Stimulated activated CD4-positive, alpha-beta T cell treated with anti-CD3 and anti-CD28 coated beads, Interleukin-4, amount 100 ng/mL, for 1 hour (primary cell): ENCODE measurements at places on chromosomes 7 and 10.

GRCh38 chr10:77328272-77328816, 309.3 kb downstream of the KCNMA1 start:
- no peak for DNase-seq

DNA sequence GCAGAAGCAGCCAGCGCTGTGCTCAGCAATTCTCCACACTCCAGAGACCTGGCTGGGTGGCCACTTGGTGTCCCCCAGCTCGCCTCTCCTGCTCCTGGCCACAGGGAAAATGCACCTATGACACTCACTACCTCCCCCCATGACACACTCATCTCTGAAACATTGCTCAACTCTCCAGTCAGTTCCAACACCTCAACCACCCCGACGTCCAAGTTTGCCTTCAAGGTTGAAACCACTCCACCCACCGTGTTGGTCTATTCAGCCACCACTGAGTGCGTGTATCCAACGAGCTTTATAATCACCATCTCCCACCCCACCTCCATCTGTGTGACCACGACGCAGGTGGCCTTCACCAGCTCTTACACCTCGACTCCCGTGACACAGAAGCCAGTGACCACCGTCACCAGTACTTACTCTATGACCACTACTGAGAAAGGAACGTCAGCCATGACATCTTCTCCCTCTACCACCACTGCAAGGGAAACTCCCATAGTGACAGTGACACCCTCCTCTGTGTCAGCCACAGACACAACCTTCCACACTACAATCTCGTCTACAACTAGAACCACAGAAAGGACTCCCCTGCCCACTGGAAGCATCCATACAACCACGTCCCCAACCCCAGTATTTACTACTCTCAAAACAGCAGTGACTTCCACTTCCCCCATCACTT, 2.7 kb downstream of the MUC3A start:
- DNase-seq: no peak

DNA sequence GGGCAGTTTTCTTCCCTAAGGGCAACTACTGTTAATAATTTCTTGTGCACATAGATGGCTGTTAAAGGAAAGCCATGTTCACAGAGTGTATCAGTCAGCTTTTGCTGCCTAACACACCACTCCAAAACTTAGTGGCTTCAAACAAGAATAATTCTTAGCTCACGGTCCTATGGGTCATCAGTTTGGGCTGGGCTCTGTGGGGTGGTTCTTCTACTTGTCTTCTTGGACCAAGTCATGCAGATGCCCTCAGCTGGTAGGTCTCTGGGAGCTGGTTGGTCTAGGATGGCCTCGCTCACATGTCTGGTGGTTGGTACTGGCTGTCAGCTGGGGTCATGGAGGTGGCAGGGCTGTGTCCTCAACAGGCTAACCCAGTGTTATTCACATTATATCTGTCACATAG, 39.6 kb downstream of the TBATA start:
- DNase-seq: no peak

DNA sequence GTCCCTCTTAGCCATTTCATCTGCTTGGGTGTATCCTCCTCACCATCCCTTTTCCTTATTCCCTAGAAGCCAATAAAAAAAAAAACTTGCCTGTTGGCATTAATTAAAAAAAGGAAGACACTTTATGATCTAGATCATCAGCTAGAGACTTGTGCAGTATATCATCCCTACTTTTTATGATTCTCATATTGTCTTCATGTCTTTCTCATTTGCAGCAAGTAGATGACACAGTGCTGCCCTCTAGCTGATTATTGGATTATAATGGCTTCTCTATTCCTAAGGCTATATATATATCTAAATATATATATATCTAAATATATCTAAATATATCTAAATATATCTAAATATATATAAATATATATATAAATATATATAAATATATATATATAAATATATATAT, 272.4 kb upstream of the LRGUK start:
- no peak for DNase-seq

DNA sequence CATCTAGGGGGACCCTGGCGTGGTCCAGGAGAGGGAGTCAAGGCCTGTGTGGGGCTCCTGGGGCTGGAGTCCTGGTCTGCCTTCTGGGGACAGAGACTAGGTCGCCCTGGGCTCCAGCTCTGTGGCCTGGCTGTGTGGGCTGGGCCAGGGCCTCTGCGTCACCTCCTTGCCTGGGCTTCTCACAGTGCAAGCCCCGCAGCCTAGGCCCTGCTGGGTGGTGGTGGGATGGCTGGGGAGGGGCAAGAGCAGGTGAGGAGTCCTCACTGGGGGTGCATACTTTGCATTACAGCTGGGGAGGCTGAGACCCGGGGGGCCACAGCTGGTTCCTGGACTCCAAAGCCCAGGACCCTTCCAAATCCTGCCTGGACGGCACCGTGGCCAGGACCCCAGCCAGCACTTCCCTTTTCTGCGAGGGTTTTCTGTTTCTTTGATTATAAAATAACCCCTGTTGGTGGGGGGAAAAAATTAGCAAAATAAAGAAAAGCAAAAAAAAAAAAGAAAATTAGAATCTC, 23.5 kb downstream of the PWWP2B start:
- DNase-seq: no peak

GRCh38 chr10:95268438-95268837, 22.4 kb downstream of the PDLIM1 start:
- no peak for DNase-seq

DNA sequence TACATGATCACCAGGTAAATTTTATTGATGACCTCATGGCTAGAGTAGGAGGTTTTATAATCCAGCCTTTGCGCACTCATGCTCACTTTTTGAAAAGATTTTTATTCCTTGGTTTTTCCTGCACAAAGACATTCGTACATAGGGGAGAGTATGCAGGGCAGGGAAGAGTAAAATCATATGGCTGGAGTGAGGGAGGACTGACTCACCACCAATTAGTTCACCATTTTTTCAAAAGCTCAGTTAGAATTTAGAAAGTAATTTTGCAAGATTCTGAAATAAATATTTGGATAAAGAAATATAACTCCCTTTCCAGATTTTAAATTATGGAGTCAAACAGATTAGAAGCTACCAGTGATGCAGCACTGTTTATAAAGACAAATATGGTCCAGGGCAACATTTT, 111.9 kb downstream of the SEMA3D start:
- no peak for DNase-seq

DNA sequence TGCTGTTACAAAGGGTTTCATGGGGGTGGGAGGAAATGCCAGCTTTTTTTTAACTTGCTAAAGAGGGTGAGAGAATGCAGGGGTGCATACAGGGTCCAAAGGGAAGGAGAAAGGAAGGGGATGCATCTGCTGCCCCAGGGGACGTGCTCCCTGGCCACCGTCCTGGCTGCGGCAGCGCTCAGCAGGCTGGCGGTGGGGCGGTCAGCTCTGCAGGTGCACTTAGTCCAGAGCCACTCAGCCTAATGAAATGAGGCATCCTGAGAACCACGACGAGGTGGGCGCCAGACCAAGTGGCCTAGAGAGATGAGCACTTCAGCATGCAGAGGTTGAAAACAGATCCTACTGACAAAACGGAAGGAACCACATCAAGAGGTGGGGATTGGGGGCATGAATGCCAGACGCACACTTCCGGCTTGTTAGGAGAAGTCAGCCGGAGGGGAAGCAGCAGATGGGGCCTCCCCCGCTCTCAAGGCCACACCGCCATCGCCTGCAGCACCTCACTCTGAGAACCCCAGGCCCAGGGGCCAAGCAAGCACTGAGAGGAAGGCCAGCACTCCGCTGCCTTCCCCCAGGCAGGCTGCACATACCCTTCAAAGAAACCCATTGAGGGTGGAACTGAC, 94.5 kb downstream of the MAD1L1 start:
- peak; percentile 57 for DNase-seq

- no peak for DNase-seq
These were observed 14.7 kb downstream of the CALCR start for GRCh38 chr7:93559639-93560491.

- DNase-seq: peak; percentile 83
These were observed 16.2 kb upstream of the ZFAND2A start for GRCh38 chr7:1175967-1176851.

GRCh38 chr10:60339757-60340156, 49.9 kb downstream of the ANK3 start:
- DNase-seq: no peak

DNA sequence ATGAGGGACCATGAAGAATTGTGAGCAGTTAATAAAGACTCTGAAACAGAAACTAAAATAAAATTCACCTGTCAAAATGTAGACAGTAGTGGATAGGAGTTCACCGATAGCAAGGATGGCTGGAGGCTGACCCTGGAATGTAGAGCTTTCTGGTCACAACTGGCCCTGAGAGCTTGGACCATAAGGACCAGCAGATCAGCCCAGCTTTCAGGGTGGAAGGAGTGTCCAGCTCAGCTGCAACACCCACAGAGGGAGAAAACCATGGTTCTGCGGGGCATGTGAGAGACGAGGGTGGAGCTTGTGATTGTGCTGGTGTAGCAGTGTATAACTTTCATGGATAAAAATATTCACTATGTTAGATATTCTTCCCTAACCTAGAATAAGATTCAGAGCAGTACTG, 199.9 kb downstream of the KCND2 start:
- no peak for DNase-seq

DNA sequence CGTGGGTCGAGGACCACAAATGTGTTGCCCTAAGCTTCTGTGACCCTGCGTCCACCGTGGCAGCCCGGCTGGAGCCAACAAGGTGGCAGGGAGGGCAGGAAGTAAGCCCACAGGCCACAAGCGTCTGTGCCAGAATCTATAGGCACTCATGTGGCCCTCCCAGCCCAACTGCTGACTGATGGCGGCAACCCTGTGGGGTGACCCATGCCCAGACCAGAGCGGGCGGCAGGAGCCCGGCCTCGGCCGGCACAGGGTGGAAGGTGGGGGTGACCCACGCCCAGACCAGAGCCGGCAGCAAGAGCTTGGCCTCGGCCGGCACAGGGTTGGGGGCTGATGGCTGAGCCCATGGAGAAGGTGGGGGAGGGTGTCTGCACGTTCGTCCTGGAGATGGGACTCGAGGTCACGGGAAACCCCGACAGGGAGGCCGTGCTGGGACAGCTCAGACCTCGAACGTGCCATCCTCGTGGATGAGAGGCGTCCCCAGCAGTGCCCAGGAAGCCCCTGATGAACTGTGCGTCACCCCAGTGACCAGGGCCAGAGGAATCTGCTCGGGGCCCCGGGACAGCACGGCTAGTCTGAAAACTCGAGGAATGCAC, 181.0 kb downstream of the ELFN1 start:
- no peak for DNase-seq

GRCh38 chr10:131015271-131015670, 296.2 kb downstream of the TCERG1L start:
- no peak for DNase-seq

DNA sequence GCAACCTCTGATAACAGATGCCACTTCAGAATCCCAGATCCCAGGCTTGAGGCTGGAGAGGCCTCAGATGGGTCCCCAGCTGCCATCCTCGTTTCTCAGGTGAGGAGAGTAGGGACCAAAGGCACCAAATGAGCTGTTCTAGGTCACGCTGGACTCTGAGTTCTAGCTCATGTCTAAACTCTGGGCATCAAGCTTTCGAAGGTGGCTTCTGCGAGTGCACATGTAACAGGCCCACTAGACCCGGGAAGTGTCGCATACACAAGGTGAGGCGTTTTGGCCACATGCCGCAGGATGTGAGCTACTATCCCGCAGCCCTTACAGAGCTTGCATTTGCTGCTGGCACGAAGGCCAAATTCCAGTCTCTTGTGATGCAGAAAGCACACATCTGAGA, 355.1 kb upstream of the SHH start:
- DNase-seq: no peak

DNA sequence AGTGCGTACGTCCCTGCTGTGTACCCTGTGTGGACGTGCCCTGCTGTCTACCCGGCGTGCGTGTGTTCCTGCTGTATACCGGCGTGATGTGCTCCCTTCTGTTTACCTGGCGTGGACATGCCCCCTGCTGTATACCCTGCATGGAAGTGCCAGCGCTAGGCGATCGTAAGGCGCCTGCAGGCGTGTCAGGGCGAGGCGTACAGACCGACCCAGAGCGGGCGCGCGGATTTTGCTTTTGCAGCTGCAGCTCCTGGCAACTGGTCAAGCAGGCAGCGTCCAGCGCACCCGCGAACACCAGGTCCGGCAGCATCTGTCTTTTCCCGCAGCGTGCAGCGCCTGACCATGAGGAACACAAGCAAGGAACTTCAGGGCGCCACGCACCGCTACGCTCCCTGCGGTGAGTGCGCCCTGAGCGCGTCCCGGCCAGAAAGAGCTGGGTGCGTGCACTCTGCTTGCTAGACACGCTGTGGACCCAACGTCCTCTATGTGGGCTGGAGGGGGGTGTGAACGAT, 680 bp downstream of the C7orf57 start:
- DNase-seq: no peak

- no peak for DNase-seq
These were observed 213.0 kb upstream of the PLXNA4 start for GRCh38 chr7:132789281-132789680.

GRCh38 chr10:100140070-100140469, 45.8 kb downstream of the ERLIN1 start:
- DNase-seq: no peak

- DNase-seq: no peak
These were observed 58.9 kb downstream of the PIP4K2A start for GRCh38 chr10:22655312-22655981.
